Breast epithelium (tissue), 4 donors: ENCODE measurements at places on chromosomes 4 and X.

DNA sequence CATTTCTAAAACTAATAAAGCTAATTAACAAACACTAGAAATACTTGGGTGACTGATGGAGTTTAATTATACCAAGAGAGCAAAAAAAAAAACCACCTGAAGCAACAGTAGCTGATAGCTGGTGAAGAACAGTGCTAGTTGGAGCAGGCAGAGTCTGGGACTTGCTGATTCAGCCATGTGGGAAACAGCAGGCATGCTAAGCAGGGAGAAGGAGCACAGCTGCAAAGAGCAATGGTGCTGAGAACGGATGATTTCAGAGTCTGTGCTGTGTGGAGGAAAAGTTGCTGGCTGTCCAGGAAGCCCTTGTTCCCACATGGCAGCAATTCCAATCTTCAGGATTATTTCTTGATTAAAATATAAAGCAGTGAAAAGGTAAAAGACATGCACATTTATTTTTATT lies 68.8 kb downstream of the NPY1R start:
- DNase-seq = no peak

- no peak for DNase-seq
Measured at GRCh38 chrX:39772057-39772832, 325.5 kb downstream of the BCOR start.

- no peak for DNase-seq
Measured at GRCh38 chr4:3442959-3443749, 1.4 kb downstream of the HGFAC start.

GRCh38 chr4:38368613-38369012 lies 295.4 kb upstream of the KLF3 start:
- DNase-seq = no peak
